ENCODE measurements at places on chromosomes 5 and 9.

GRCh38 chr9:89984214-89984613, 379.4 kb downstream of the GADD45G start:
- DNase-seq: no peak

DNA sequence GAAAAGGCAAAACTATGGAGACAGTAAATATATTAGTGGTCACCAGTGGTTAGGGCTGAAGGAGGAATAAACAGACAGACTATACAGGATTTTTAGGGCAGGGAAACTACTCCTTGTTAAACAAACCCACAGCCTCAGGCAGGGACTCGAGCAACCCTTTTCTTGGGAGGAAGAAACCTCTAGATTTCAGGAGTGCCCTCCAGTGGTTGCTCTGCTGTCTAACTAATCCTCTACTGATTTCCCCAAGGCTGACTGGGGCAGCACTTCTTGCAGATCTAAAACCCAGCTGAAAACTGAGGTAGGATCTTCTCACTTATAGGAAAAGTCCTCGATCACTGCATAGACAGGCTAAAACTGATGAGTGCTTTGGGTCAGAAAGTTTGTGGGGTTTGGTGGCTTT, 176.8 kb downstream of the ISOC1 start:
- no peak for DNase-seq

- no peak for DNase-seq
Observed at GRCh38 chr5:163496286-163496685, 9.1 kb upstream of the MAT2B start.

- no peak for DNase-seq
Observed at GRCh38 chr5:152066784-152067183, 142.1 kb upstream of the GLRA1 start.

GRCh38 chr5:104223885-104224773, 661.5 kb upstream of the NUDT12 start:
- no peak for DNase-seq

GRCh38 chr9:82677086-82677485, 385.9 kb downstream of the RASEF start:
- DNase-seq: no peak

- DNase-seq: no peak
Observed at GRCh38 chr9:106981396-106982287, 118.7 kb downstream of the ZNF462 start.

DNA sequence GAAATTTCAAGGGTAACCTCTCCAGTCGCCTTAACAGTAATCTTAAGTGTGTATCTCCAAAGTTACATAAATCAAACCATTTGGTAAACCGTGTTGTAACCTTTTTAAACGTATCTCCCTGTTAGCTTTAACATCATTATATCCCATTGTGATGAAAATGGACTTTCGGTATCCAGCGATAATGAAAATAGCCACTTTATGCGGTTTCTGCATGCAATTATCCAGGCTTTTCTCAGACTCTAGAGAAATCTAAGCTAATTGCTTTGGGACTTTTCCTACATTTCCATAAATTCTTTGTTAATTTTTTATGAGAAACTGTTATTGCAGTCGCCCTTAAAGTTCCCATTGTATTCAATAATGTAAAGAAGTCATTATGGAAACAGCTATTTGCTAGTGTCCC, 170.7 kb downstream of the ZNF608 start:
- no peak for DNase-seq

- no peak for DNase-seq
Observed at GRCh38 chr9:133189826-133190225, 19.2 kb downstream of the OBP2B start.

DNA sequence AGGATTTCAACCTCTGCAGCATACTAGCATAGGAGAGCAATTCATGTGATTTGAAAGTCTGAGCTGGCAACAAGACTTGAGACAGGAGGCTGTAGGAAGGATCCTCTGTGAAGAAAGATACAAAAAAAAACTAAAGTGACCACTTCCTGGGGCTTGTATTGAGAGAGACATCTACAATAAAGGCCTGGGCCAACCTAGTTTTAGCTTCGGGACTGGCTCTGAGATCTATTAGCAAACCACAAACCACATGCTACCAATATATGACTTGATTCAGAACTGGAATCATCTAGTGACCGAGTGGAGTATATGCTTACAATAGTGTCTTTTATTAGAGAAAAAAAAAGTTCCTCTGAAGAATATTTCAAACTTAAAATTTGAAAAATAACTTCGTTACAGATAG, 1448.9 kb upstream of the CDH6 start:
- DNase-seq: no peak

GRCh38 chr5:96337048-96337781, 95.8 kb downstream of the PCSK1 start:
- no peak for DNase-seq

- no peak for DNase-seq
Observed at GRCh38 chr5:72210888-72211678, 103.8 kb downstream of the MAP1B start.

- DNase-seq: no peak
Observed at GRCh38 chr5:16957304-16958196, 21.5 kb upstream of the MYO10 start.

GRCh38 chr9:116653348-116654058, 33.6 kb upstream of the TRIM32 start:
- DNase-seq: no peak

DNA sequence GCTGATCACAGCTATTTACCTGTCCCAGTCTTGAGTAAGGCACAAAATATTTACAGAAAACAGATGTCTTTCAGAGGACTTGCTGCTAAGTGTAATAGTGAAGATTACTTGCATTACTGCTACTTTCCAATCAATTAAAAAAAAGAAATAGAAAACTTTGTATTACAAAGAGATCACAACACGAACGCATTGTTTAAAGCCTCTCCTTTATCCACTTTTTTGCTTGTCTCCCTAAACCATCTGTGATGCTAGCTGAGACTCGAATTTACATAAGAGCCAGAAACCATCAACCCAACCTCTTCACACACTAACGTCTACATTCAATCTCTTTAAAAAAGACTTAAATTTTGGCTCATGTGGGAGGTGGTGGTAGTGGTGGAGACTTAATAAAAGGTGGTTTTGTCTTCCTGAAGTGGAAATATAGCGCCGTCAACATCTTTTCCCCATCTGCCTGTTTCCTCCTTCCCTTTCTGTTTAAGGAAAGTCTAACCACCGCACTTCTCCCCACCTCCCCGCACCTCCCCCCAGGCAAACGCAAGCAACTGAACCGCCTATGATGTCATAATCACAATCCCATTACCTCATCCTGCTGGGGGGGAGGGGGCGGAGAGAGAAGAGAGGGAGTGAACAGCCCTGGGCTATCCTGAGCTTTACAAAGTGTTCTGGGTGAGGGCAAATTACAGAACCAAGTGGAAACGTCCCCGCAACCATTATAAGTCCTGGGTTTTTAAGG, 948 bp upstream of the FAM53C start:
- no peak for DNase-seq

- no peak for DNase-seq
Observed at GRCh38 chr5:142246258-142246657, 78.6 kb downstream of the SPRY4 start.

DNA sequence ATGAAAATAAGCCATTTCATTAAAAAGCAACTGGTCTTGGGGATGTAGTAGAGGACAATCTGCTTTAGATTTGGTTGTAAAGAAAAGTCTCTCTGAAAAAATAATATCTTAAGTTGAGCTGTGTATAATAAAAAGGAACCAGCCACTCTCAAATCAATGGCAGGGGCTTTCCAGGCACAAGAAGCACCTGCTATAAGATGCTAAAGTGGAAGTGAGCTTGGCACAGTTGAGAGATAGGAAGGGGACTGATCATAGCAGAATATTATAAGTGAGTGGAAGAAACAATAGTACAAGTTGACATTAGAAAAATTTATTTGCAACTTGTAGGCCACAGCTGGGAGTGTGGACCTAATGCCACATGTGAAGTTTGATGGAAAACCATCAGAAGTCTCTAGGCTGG, 28.1 kb upstream of the SPINK5 start:
- no peak for DNase-seq

DNA sequence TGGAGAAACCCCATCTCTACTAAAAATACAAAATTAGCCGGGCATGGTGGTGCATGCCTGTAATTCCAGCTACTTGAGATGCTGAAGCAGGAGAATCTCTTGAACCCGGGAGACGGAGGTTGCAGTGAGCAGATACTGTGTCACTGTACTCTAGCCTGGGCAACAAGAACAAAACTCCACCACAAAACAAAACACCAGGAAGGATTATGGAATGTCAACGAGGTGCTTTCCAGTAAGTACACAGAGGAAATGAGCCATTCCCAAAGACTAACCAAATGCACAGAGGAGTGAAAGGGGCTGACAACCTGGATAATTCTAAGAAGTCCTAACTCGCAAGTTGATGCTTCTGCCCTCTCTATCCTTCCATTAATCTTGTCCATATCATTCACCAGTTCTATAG, 126.1 kb upstream of the RETREG1 start:
- DNase-seq: no peak

DNA sequence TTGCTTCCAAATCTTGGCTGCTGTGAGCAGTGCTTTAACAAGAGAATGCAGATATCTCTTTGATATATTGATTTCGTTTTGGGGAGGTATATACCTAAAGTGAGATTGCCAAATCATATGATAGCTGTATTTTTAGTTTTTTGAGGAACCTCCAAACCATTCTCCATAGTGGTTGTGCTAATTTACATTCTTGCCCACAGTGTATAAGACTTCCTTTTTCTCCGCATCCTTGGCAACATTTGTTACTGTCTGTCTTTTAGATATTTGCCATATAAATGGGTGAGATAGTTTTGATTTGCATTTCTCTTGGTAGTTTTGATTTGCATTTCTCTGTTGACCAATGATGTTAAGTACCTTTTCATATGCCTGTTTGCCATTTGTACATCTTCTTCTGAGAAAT, 10.0 kb upstream of the PLK2 start:
- DNase-seq: no peak

DNA sequence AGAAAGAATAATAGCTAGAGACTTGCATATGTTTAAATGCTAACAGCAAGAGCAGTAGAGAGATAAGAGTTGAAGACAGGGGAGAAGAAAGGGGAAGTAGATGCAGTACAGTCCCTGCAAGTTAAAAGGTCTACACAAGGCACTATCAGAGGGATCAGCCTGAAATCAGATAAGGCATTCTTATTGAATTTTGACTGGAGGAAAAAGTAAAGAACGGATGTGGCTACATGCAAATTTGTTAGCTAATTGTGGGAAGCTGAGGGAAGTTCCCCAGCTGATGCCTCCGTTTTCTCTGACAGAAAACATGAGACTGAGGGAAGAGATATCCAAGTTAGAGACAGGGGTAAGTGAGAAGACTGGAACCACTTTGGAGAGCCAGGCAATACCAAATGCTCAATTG, 12.9 kb upstream of the RHOBTB3 start:
- no peak for DNase-seq

GRCh38 chr9:14348373-14349145, 34.6 kb upstream of the NFIB start:
- no peak for DNase-seq

- DNase-seq: no peak
Observed at GRCh38 chr5:107402434-107403227, 268.1 kb downstream of the EFNA5 start.

DNA sequence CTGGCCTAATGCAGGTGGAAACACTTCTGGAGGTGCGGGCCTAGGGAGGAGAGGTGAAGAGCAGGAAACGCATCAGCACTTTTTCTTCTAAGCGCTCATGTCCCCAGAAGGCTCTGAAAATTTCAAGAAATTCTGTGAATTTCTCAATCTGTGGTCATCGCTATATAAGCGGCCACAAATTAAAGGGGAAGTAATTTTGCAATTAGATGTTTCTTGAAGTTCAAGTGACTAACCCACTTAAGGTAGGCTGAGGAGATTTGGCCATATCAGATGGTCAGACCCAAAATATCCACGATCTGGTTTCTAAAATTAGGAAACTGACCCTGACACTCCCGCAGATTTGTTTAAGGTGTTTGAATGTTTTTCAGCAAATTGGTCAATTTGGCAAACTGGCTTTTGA, 16.6 kb upstream of the HMGCR start:
- no peak for DNase-seq

DNA sequence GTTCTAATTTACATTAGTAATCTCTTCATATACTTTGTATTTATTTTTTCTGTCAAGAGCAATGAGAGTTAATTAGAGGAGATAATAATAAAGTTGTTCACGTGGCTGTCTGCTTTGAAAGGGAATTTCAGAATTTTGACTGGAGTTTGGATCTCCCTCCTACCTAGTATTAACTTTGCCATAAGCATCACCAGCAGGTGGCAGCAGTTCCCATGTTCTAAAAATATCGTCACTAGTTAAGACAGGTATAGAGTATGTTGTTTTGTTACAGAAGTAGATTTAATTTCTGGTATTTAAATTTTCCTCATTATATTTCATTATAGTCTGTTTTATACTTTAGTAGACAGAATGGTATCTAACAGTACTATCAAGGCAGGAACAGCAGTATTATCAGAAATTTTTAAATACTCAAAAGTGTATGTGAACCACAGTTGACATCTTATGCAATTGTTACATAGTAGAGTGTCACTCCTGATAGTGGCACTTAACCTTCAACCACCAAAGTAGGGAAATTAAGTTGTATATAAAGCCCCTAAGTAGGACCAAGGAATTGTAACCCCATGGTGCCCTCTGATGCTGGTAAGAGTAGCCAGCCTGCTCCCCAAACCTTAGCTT, 20.4 kb downstream of the GNPDA1 start:
- DNase-seq: peak; percentile 11

DNA sequence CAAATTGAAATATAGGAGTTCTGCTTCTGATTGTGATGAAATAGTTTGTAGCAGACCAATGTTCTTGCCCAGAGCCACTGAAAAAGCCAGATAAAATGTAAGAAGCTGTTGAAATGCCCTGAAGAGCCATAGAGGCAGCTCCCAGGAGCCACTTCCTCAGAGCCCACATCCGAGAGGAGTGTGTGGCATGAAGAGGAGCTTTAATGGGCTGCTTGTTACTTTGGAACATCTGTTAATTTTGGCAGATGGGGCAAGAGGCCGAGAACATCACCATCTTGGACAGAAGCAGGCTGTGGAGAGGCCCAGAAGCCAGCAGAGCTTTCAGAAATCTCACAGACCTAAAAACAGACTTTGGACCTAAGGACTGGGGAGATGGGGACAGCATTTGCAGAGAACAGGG, 370.8 kb downstream of the GADD45G start:
- no peak for DNase-seq

DNA sequence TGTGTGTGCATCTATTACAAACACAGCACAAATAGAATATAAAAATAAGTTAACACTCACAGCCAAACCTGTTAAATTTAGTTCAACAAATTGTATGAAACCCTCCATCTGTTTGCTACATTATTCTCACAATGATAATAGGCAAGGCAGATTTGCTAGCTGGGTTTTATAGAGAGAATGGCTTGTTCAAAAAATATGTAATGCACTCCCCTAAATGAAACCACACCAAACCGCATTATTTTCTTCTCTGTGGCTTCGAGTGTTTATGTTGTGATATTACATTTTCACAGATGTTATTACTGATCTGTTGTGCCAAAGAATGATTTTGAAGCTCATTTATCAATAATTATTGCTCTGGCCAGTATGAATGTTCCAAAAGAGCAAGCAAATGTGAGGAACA, 92.9 kb downstream of the SPATA31D1 start:
- DNase-seq: no peak

Measured in occipital lobe (tissue), 3 donors.